ENCODE measurements at places on chromosomes 7 and 10.
A peak's percentile ranks its signal among the peaks of the same experiment; 100 is the strongest.

GRCh38 chr7:727104-727805 lies at the start of gene PRKAR1B:
TSS of gene PRKAR1B (minus strand) at chr7:727281. CDS start at chr7:711505, 15,776 bp downstream.
- peak within 1 kb of the TSS; percentile 73 for H3K27ac ChIP-seq
- H3K4me3 ChIP-seq, result peak within 1 kb of the TSS; percentile 81
- no peaks in the 10 kb centered on the region for H3K27me3 ChIP-seq
- no peak for DNase-seq
- H3K36me3 ChIP-seq, result no peaks in the 10 kb centered on the region

DNA sequence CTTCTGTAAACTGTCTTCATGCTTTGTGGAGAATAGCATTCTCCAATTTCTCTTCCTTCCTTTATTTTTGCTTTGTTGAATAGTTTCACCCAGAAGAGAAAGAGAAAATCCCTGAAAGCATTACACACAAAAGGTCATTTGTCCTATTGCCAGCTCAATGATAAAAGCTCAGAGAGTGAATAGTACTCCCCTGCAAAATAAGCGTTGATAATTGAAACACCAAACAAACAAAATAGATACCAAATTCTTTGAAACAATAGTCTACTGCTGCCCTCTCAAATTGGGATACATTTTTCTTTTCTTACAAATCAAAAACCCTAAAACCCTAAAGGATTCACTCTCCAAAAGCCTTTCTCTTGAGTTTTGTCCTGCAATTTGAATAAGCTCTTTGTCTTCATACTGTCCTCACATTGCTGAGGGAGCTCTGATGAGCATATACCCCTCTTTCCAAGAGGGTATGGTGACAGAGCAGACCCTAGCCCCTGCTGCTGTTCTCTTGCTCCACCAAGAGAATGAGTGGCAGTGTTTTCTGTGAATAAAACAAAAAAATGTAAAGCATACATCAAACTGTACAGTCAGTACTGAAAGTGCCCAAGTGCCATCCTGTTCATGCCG lies 134.4 kb downstream of the CSTF2T start:
- H3K36me3 ChIP-seq, result no peaks in the 10 kb centered on the region
- no peak for DNase-seq
- no peak overlapping the region for H3K4me3 ChIP-seq
- no peaks in the 10 kb centered on the region for H3K27me3 ChIP-seq

DNA sequence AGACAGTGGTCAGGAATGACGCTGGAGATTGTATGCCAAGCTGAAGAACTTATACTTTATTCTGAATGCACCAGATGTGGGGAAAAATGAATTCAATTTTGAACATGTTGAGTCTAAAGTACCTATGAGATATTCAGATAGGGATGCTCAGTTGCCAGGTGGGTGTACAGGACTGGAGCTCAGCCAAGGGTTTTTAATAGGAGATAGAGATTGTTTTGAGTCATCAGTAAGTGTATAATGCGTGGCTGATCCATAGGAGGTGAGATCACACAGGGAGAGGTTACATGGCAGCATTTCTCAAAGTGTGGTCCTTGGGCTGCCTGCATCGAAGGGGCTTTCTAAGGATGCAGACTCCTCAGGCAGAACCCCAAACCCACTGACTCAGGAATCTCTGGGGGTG lies 6.8 kb upstream of the HIPK2 start:
- no peaks in the 10 kb centered on the region for H3K36me3 ChIP-seq
- H3K4me1 ChIP-seq, result no peaks in the 10 kb centered on the region
- no peak overlapping the region for H3K27ac ChIP-seq
- H3K27me3 ChIP-seq, result no peaks in the 10 kb centered on the region

DNA sequence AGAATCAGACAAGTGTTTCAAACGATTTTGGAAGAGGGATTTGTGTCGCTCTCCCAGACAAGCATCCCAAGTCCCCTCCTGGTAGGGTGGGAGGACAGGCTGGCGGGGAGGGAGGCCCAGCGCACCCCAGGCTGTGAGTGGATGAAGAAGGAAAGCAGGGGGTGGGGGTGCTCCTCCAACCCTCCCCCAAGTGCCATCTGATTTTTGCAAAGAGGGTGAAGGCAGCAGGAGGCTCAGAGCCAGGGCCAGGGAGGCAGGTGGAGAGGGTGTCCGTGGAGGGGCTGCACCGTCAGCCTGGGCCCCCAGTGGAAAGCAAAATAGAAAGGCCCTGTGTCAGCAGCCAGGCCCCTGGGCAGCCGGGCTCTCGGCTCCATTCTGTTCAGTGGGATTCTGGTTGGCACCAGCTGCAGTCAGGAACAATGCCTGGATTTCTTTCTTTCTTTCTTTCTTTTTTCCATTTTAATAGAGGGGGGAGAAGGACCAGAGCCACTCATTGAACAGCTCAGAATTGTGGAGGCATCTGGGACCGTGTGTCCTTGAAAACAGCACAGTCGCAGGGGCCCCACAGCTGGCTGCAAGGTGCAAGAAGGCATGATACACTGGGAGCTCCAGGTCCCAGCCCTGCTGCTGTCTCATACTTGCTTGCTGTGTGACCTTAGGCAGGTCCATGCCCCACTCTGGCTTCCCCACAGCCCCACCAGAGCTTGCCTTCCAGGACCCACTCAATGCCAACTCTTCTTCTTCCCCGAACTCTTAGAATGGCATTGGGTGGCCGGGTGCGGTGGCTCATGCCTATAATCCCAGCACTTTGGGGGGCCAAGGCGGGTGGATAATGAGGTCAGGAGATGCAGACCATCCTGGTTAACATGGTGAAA lies 7.1 kb upstream of the ZMIZ1 start:
- H3K4me3 ChIP-seq, result no peak overlapping the region
- peaks cover 11% of the 10 kb centered on the region for H3K4me1 ChIP-seq
- no peak for DNase-seq

- no peak for DNase-seq
- no peak overlapping the region for H3K4me3 ChIP-seq
- H3K36me3 ChIP-seq, result no peaks in the 10 kb centered on the region
- no peak overlapping the region for H3K27ac ChIP-seq
Observed at GRCh38 chr10:43891241-43891640, 242.6 kb upstream of the ZNF32 start.

- peaks cover 2% of the 10 kb centered on the region for H3K36me3 ChIP-seq
- no peak overlapping the region for H3K27ac ChIP-seq
- H3K4me3 ChIP-seq, result no peak overlapping the region
- H3K27me3 ChIP-seq, result no peaks in the 10 kb centered on the region
- no peak for DNase-seq
Observed at GRCh38 chr7:111108000-111108399, 17.1 kb downstream of the LRRN3 start.

- no peaks in the 10 kb centered on the region for H3K4me1 ChIP-seq
- no peak overlapping the region for H3K27ac ChIP-seq
- H3K27me3 ChIP-seq, result no peaks in the 10 kb centered on the region
- no peak overlapping the region for H3K4me3 ChIP-seq
- no peaks in the 10 kb centered on the region for H3K36me3 ChIP-seq
Observed at GRCh38 chr10:65423043-65423442, 1502.8 kb upstream of the LRRTM3 start.

DNA sequence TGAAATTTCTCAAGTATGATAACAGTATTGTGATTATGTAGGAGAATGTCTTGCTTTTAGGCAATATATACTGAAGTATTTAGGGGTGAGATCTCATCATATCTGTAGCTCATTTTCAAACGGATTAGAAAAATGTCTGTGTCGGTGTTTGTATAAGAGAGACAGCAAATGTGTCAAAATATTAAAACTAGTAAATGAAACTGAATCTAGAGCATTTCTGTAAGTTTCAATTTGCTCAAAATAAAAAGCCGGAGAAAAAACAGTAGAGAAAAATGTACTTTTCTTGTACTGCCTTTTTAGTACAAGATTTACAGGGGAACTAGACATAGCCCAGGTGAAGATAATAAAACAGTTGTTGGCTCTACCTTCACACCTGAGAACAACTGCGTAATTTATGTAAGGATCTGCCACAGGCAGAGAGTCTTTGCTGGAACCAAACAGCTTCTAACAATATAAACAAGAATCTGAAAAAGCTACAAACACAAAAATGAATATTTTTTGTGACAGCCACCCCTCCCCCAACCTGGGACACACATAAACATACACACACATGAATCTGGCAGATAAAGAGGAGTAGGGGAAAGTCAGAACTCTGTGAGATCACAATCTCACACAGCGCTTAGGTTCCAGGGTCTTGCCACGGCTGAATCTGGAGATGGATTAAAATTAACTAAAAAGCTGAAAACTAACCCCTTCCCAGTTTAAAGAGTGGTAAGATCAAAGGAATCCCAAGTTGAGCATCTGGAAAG lies 153.3 kb downstream of the AVL9 start:
- no peak for DNase-seq
- H3K27me3 ChIP-seq, result peaks cover 3% of the 10 kb centered on the region
- H3K36me3 ChIP-seq, result no peaks in the 10 kb centered on the region

- no peaks in the 10 kb centered on the region for H3K27me3 ChIP-seq
- H3K4me3 ChIP-seq, result no peak overlapping the region
- no peaks in the 10 kb centered on the region for H3K4me1 ChIP-seq
- no peaks in the 10 kb centered on the region for H3K36me3 ChIP-seq
- DNase-seq, result no peak
- no peak overlapping the region for H3K27ac ChIP-seq
Observed at GRCh38 chr10:44498222-44498621, 113.3 kb upstream of the CXCL12 start.

GRCh38 chr10:35347121-35347562 lies 10.8 kb downstream of the CCNY start:
- H3K4me1 ChIP-seq, result peaks cover 19% of the 10 kb centered on the region
- DNase-seq, result no peak
- H3K36me3 ChIP-seq, result no peaks in the 10 kb centered on the region
- H3K27ac ChIP-seq, result no peak overlapping the region

DNA sequence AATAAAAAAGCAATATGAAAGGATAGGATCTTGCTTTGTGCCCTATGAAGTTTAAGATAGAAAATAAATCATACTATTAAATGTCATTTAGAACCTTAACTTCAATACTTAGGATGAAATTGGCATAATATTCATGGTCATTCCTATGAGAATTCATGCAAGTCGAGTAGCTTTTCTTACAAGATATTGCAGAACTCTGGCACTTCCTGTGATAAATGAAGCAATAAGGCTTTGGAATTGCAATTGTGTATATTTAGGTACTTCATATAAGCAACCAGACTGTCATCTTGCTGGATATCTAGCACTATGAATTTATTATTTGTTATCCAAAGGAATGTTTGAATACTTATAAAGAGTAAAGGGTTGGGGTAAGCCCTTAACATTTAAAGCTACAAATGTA lies 116.5 kb downstream of the ZNF438 start:
- no peak for DNase-seq
- no peaks in the 10 kb centered on the region for H3K4me1 ChIP-seq
- no peaks in the 10 kb centered on the region for H3K36me3 ChIP-seq
- no peaks in the 10 kb centered on the region for H3K27me3 ChIP-seq
- no peak overlapping the region for H3K4me3 ChIP-seq

- no peaks in the 10 kb centered on the region for H3K4me1 ChIP-seq
- DNase-seq, result no peak
Observed at GRCh38 chr10:114131094-114131493, 42.9 kb downstream of the CCDC186 start.

GRCh38 chr7:66016131-66016461 lies 34.1 kb upstream of the GUSB start:
- H3K36me3 ChIP-seq, result no peaks in the 10 kb centered on the region
- H3K27ac ChIP-seq, result no peak overlapping the region
- H3K4me1 ChIP-seq, result no peaks in the 10 kb centered on the region
- H3K4me3 ChIP-seq, result no peak overlapping the region
- no peaks in the 10 kb centered on the region for H3K27me3 ChIP-seq

GRCh38 chr10:37572206-37572605 lies 285.2 kb downstream of the ZNF248 start:
- no peaks in the 10 kb centered on the region for H3K27me3 ChIP-seq
- no peaks in the 10 kb centered on the region for H3K36me3 ChIP-seq
- no peaks in the 10 kb centered on the region for H3K4me1 ChIP-seq
- H3K27ac ChIP-seq, result no peak overlapping the region
- no peak overlapping the region for H3K4me3 ChIP-seq
